ENCODE measurements at places on chromosomes 3 and 15.
A peak's percentile ranks its signal among the peaks of the same experiment; 100 is the strongest.

- no peak for DNase-seq
These were observed 36.9 kb upstream of the PIAS1 start for GRCh38 chr15:68017201-68017600.

GRCh38 chr3:988785-989184 lies 104.0 kb upstream of the CNTN6 start:
- no peak for DNase-seq

GRCh38 chr3:65650247-65650646 lies 388.5 kb downstream of the MAGI1 start:
- DNase-seq: no peak

- no peak for DNase-seq
These were observed 229.4 kb upstream of the SUCLG2 start for GRCh38 chr3:67883766-67884165.

GRCh38 chr15:67076147-67076843 lies 10.9 kb downstream of the SMAD3 start:
- DNase-seq: no peak

- no peak for DNase-seq
These were observed 17.8 kb downstream of the CEP19 start for GRCh38 chr3:196694202-196694638.

DNA sequence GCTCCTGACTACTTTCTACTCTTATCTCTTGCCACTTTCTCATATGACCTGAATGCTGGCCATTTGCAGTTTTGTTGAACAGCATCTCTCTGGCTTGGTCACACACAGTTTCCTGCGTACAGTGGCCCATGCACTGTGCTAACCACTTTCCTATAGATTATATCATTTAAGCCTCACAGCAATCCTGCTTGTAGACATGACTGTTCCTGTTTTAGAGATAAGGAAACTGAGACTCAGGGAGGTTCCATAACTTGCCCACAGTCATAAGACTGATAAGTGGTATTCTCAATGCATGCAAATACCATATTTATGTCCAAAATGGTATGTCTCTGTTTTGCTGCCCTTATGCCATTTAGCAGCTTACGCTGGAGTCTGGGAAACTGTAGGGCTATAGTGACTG lies 229.5 kb downstream of the NR1D2 start:
- DNase-seq: no peak

- DNase-seq: no peak
These were observed 1.4 kb downstream of the TRIP4 start for GRCh38 chr15:64389036-64389435.

DNA sequence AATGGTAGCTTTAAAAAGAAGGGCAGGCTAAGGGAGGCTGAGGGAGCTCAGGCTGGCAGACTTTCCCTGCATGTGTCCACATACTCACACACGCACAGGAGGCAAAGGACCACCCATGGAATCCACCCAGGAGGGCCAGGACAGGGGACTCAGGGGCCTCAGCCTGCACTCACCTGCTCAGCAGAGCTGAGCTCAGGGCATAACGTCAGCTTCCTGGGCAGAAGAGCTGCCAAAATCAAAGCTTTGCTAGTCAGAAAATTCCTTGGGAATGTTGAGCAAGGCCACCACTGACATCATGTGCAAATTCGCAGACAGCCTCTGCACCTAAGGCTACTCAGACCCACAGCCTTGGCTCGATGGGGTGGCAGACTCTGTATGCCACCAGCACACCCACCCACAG lies 16.4 kb upstream of the ALAS1 start:
- no peak for DNase-seq

DNA sequence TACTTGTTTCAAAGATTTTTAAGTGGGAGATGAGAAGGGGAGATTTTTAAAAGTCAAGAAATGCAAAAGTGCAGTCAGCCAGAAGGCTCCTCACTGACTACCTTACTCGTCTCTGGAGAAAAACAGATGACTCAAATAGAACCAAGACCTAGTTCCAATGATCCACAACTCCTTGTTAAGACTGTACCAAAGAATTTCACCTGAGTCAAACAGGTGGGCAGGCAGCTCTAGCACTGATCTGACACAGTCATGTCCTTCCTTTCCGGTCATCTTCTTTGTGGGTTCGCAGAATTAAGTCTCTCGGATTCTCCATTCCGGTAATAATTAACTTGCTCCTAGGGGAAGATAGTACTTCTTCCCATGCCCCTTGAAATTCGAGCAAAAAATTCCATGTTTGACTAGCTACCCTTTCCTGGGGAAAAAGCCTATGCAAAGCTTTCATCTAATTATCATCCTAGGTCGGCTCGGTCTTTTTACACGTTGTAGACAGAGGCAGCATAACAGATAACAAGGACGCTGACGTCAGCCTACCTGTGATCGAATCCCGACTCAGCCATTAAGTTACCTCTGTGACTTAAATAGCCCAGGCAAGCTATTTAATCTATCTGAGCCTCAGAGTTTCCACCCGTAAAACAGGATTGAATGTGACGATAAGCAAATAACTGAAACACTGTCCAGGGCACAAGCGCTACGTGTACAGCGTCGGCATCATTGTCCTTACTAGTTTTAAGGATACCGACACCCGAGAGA lies 758 bp downstream of the SELENOK start:
- DNase-seq: peak; percentile 33
